NK-92 treated with Interleukin-12 subunit alpha and Interleukin-12 subunit beta, amount 100 ng/mL, for 24 hours (cell line): ENCODE measurements at places on chromosomes 5 and 9.

- no peak for DNase-seq
These were observed 1.5 kb downstream of the LCN2 start for GRCh38 chr9:128150594-128151308.

DNA sequence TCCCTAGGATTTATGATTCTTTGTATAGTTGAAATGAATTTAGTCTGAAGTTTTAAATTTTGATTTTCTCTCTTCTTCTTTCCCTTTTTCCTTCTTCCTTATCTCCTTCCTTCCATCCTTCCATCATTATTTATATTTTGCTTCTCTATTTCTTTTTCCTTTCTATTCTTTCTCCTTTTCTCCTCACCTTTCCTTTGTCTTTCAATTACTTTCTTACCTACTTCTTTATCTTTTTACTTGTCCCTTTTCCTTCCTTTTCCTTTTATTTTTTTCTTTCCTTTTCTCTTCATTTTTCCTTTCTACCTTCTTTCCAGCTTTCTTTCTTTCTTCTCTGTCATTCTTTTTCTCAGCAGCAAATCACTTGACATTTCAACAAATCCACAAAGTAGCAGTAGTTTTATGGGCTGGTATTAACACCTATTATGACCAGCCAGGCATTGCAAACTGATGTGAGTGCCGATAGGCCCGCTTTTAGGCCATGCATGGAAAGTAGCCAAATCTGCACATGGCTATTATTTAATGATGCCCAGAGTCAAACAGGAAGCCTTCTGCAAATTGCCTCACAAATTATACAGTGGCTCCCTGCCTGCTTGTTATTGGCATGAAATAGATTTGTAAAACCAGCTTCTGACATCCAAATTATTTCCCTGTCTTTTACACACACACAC lies 37.1 kb upstream of the NR3C1 start:
- no peak for DNase-seq

DNA sequence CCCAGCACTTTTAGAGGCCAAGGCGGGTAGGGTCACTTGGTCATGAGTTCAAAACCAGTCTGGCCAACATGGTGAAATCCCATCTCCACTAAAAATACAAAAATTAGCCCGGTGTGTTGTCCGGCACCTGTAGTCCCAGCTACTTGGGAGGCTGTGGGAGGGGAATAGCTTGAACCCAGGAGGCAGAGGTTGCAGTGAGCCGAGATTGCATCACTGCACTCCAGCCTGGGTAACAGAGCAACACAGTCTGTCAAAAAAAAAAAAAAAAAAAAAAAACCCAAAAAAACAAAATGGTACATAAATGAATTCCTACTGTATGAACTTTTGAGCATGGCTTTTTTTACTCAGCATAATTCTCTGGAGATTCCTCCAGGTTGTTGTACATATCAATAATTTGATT lies 37.6 kb upstream of the PCAT7 start:
- no peak for DNase-seq

GRCh38 chr9:133716564-133717112 lies 21.5 kb downstream of the SARDH start:
- DNase-seq, result no peak

- no peak for DNase-seq
These were observed 19.9 kb downstream of the ABITRAM start for GRCh38 chr9:108953983-108954574.

DNA sequence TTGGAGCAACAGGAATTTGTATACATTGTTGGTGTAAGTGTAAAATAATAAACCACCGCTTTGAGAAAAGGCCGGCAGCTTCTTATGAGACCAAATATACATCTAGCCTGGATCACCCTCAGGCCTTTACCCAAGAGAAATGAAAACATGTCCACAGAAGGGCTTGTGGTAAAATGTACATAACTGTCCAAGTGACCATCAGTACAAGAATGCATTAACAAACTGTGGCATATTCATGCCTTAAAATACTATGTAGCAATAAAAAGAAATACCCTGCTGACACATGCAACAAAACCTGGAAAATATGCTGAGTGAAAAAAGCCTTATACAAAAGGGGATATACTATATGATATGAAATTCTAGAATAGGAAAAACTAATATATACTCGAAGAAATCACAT lies 311.9 kb upstream of the TRPC7 start:
- no peak for DNase-seq

DNA sequence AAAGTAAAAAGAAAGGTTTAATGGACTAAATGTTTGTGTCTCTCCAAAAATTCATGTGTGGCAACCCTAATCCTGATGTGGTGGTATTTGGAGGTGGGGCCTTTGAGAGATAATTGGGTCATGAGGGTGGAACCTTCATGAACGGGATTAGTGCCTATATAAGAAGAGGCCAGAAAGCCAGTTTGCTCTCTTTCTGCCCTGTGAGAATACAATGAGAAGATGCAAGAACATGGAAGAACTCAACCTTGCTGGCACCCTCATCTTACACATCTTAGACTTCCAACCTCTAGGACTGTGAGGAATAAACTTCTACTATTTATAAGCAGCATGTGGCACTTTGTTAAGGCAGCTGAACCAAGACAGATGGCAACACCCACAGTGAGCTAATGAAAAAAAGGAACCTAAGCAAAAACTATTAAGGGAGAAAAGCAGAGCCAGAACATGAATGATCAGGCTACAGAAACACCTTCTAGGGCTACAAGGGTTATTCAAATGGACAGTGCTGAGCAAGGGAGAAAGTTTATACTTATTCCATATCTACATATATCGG lies 159.5 kb downstream of the PLK2 start:
- no peak for DNase-seq

DNA sequence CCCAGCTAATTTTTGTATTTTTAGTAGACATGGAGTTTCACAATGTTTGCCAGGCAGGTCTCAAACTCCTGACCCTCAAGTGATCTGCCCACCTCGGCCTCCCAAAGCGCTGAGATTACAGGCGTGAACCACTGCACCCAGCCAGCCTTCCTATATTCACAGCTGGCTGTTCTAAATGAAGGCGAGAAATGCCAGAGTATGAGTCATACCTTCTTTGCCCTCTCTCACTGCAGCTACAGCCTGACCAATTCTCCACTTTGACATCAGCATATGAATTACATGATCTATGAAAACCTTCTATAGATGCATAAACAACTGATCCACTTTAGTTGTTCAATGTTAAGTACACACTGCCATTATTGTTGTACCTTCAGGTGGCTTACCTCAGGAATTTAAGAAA lies 14.5 kb downstream of the APTX start:
- peak; percentile 16 for DNase-seq

GRCh38 chr9:79632705-79633104 lies 60.9 kb downstream of the TLE4 start:
- DNase-seq, result no peak

- DNase-seq, result no peak
These were observed 15.6 kb downstream of the FOXI1 start for GRCh38 chr5:170121321-170121720.

DNA sequence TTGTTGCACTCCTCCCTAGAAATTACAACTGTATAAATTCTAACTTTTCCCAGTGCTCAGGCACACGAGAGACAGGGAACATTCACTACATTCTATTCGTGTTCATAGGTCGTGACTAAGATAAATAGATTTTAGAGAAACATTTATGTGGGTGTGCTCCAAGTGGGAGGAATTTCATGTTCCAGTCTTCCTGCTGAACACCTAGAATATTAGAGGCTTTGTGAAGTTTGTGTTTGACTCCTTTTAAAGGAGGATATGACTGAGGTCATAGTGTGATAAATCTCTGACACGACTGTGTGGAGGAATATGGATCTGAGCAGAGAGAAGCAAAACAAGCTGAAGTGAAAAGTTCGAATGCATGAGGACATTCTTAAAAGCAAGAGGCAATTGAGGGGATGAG lies 355.3 kb downstream of the ZSWIM6 start:
- DNase-seq, result no peak

- DNase-seq, result no peak
These were observed 180.9 kb downstream of the NR3C1 start for GRCh38 chr5:143222287-143223231.

GRCh38 chr5:89457411-89458331 lies 574.7 kb upstream of the MEF2C start:
- no peak for DNase-seq

DNA sequence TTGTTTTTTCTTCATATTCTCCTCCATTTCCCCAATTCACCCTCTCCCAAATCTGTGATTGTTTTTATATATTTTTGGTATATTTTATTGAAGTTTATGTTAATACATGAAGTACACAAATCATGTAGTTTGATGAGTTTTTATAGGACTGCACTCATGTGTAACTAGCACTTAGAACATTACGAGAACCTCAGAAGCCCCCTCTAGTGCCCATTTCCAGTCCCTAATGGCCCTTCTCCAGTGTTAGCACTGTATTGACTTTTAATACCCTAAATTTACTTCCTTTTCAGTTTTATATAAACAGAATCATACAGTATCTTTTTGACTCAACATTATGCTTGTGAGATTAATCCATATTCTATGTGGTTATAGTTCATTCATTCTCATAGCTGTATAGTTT lies 18.5 kb upstream of the FKTN start:
- no peak for DNase-seq

DNA sequence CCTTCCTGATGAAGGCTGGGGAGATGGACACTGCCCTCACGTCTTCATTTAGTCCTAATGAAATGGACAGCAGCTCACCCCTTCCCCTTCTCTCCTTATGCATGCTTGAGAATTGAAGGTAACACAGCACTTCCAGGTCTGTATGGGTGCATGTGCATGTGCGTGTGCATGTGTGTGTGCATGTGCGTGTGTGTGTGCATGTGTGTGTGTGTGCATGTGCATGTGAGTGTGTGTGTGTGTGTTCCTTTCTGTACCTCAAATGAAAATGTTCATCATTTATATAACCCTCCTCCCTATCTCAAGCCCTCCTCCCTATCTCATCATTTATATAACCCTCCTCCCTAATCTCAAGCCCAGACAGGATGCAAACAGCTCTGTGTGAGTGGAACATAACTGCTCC lies 444.8 kb downstream of the MAT2B start:
- no peak for DNase-seq

GRCh38 chr5:44538797-44539601 lies 149.8 kb upstream of the FGF10 start:
- DNase-seq, result no peak

DNA sequence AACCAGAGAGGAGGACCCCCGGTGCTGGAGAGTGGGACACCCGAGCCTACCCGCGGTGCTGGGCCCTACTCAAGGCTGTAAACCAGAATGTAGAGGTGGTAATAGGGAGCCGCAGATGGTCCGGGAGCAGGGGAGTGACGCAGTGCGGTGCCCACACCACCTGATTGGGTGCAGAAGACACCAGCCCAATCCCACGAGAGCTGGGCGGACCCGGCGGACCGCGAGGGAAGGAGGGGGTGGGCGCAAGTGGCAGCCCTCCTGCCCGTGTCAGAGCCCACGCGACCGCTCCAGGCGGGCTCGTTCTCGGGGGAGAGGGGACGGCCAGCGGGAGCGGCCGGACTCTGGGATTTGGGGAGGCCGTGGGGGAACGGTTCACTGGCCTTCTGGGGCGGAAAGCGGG lies 71.2 kb downstream of the C9orf50 start:
- DNase-seq, result no peak

DNA sequence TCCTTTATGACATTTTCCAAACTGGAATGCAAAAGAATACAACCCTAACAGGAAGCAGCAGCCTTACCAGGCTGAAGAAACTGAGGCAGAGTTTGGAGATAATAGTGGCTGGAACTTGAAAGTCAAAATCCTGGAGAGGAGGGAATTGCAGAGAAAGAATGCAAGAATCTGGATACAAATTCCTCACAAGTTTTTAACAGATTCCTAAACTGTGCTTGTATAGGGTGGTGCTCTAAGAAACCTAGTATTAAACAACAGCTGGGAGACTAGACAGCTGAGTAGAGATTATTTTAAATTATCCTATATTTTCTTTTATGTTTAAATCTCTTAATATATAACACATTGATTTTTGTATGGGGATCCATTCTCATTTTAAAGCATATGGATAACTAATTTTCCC lies 30.7 kb downstream of the INVS start:
- DNase-seq, result no peak

- no peak for DNase-seq
These were observed 34.1 kb downstream of the CFAP77 start for GRCh38 chr9:132443951-132444607.

- DNase-seq, result no peak
These were observed 13.8 kb upstream of the ERGIC1 start for GRCh38 chr5:172820046-172820767.

- no peak for DNase-seq
These were observed 19.9 kb upstream of the IER5L start for GRCh38 chr9:129197978-129198318.

DNA sequence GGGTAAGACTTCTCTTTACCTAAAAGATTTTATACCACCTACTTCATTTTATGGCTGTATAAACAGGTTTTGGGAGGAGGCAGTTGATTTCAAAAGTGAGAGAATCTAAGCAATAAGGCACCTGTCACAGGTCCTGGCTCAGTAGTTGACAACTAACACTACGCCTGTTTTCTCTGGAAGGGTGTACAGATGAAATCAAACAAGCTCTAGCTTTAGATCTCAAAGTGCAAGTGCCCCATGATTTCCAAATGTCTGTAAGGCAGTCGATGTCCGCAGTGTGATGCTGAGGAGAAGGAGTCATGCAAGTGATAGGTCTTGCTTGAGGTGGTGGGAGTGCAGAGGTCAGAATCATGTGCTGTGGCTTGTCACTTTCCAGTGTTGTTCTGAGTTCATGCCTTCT lies 66.1 kb downstream of the GPR21 start:
- DNase-seq, result no peak

DNA sequence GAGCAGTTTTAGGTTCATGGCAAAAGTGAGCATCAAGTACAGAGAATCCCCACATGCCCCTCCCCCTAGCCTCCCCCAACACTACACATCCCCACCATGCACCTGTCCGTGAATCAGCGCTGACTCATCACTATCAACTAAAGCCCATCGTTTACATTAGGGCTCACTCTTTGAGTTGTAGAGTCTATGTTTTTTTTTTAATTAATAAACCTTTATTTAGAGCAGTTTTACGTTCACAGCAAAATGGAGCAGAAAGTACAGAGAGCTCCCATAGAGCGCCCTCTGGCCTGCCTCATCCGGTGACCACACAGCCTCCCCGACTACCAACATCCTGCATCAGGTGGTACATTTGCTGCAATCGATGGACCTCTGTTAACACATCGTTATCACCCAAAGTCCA lies 47.9 kb upstream of the UNC5A start:
- DNase-seq, result no peak

GRCh38 chr5:318931-319601 lies 2.4 kb upstream of the AHRR start:
- DNase-seq, result no peak

- no peak for DNase-seq
These were observed 204.5 kb downstream of the NTRK2 start for GRCh38 chr9:84874022-84874421.

GRCh38 chr9:37593883-37594448 lies 1.6 kb upstream of the TOMM5 start:
- DNase-seq, result no peak

DNA sequence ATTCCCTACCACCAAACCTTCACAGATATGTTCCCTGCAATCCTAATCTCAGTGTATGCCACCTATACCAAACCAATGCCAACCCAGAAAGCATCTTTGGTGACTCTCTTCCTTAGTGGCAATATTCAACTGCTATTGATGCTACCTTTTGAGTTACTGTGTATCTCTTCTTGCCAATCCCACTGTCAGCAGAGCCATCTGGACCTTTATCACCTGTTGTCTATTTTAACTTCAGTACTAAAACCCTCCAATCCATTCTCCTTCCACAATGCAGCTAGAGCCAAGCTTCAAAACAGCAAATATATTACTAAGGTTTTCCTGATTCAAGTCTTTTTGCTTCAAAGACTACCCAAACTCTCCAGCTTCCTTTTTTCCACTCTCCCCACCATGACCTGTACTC lies 777.2 kb upstream of the DMAC1 start:
- DNase-seq, result no peak
